Stimulated activated CD4-positive, alpha-beta T cell treated with anti-CD3 and anti-CD28 coated beads, Interleukin-15, amount 100 ng/mL, for 24 hours (primary cell): ENCODE measurements at places on chromosomes 7 and 10.

DNA sequence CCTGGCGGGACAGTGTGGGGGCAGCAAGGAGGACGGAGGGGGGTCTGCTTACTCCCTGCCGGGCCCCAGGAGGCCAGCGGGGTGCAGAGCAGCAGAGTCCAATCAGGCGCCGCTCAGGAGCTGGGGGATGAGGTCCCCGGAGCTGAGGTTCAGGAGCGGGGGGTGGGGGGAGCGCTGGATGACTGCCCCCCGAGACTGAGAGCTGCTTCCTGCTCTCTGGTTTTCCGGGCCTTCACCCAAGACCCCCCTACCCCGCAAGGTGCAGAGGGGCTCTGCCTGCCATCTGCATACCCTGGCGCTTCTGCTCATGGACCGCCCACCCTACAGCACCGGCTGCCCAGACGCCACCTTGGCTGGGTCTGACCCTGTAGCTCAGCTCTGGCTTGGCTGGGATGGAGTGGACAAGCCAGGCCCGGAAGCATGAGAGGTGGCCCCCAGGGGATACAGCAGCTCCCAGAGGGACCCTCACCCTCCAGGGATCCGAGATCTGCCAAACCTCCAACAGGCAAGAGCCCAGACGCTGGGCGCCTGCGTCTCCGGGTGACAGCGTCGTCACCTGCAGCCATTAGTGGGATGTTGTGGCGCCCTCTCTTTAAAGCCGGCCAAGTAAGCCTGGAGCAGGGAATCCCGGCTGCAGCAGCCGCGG is 930 bp downstream of the KNDC1 start:
- DNase-seq: no peak

- no peak for DNase-seq
Observed at GRCh38 chr7:93817004-93817403, 73.5 kb downstream of the TFPI2 start.

DNA sequence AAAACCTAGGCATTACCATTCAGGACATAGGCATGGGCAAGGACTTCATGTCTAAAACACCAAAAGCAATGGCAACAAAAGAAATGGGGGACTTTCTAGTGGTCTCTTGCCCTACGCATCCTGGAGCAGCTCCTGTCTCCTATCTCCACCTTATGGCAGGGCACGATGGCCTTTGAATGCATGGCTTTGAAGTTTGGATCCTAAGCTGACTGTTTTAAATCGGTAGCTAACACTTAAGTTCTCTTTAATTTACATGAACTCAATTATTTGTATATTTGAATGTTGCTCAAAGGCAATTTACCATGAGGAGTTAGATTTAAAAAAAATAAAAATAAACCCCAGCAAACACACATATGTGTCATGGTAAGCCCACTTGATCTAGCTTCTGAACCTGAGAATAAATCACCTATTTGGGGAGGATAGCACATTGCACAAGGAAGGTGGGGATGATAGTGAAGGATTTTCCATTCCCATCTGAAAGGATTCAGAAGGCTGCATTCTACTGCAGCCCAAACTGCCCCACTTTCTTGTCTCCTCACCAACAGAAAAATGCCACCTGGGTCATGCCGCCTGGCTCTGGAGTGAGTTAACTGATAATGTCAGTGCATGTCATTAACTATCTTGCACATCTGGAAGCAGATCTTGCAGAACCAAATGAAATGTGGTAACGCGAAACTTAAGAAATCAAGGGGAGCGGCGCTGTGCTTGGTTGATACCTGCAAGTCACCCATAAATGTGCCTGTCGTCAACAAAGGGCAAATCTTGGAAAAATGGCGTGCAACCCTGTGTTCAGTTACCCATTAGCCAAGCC is 12.4 kb downstream of the KLF6 start:
- DNase-seq: no peak

- no peak for DNase-seq
Observed at GRCh38 chr7:45118889-45119331, 7.4 kb upstream of the TBRG4 start.

DNA sequence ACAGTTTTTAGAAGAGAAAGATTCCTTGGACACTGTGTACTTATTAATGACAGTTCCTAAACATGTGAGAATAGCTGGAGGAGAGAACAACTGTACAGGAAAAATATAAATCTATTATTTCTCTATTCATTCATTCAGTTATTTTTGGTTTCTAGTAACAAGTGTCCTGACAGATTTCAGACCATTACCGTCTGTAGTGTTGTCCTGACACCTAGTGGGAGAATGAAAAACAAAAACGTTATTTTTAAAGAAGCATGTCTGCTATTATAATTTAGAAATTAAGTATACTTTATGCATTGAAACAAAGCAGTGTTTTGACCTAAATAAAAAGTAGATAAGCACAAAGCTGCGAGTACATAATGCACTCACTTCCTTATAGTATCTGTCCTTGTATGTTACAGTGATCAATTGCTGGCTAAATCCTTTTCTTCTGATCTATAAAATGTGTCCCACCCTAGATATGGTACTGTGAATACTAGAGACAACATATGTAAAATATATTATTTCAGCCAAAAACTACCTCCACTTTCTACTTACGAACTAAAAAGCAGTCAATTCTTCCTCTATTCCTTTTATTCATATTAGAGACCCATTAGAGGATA is 575.6 kb downstream of the ARL4A start:
- no peak for DNase-seq

DNA sequence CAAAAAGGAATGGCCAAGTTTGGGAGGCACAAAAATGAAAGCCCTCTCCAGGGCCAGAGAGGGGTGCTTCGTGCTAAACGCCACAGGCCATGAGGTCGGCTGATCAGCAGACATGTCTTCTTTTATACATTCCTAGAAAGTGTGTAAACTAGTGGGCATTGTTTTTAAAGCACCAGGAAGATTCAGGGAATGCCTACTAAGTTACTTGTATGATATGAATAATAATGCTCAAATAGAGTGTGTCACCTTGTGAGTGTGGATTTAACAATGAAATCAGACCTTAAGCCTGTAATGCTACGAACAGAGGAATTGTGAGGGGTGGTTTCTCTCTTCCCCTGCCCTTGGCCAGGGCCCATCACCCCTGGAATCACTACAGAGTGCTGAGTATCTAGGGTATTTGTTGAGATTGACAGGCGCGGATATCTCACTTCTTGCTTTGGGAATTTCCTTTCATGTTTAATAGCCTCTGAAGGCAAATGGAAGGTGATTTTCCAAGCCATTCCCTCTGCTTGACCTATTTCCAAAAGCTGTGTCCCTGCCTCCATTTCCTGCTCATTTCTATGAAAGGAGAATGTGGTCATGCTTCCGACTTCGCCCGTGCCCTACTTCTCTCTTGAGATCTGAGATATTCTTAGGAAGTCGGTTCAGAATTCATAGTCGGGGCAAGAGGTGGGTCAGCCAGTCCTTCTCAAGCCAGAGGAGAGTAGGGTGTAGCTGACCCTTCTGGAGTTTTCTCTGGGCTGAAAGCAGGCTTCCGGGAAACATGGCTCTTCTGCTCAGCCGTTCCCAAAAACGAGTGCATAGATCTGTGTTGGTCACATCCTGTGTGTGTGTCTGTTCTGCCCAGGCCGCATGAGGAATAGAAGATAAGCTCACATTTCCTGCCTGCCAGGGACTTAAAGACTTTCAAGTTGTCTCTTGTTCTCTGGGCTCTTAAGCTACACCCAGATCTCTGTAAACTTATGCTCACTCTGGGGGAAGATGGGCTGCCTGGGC is 167.8 kb upstream of the ITGB1 start:
- peak; percentile 50 for DNase-seq

GRCh38 chr7:128137181-128137580 is 103.9 kb upstream of the LEP start:
- DNase-seq: no peak

DNA sequence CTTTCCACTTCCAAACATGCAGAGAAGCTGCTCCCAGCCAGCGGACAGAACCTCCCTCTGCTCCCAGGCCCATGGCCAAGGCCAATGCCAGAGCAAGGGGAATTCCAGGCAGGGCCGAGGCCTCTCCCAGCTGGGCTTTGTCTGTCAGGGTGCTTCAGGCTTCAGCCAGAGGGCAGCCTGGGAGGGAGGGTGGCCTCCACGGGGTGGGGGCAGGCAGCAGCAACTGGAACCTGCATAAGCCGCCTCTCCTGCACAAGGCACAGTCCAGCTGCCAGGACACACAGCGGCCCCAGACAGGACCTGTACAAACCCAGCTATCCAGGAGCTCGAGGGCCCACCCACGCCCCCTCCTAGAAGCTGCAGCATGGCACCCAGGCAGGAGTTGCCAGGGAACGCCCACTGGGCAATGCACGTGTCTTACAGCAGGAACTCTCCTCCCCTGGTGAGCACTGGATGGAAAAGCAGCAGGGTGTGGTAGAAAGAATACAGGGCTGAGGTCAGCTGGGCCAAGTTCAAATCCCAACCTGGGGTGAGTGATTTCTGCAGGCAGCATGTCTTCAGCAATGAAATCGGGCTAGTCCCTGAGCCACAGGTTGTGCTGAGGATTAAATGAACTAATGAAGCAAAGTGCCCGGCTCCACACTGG is 7.6 kb downstream of the FAM53B start:
- DNase-seq: no peak

- DNase-seq: no peak
Observed at GRCh38 chr7:117872561-117873309, 506 bp downstream of the CTTNBP2 start.

GRCh38 chr7:91114232-91114631 is 150.0 kb upstream of the FZD1 start:
- no peak for DNase-seq

GRCh38 chr10:86182150-86182549 is 184.4 kb downstream of the GRID1 start:
- no peak for DNase-seq

- no peak for DNase-seq
Observed at GRCh38 chr10:129786216-129786615, 177.9 kb downstream of the EBF3 start.

DNA sequence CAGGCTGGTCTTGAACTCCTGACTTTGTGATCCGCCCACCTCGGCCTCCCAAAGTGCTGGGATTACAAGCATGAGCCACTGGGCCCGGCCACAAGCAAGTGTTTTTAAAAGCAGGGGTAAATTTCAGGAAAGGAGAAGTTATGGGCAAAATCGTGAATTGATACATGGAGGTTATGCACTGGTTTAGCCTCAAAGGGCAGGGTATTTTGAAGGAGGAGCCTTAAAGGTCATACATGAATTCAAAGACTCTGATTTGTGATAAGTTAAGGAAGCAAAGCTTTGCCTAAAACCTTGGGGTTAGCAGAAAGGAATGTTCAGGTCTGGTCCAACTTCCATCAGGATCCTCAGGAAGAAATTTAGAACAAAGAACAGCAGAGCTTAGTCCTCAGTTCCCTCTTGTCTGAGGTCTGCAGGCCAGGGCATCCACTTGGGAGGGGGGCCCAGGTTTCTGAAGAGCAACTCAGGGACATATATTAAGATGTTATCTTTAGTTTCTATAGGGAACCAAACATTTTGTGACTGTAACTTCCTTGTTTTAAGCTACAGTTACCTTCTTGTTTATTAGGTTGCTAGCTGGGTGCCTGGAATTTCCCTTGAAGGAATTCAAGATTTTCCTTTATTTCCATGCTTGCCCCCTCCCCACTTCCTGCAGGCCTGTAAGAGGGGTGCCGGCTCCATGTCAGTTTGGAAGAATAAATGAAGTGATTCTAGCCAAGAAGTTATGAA is 2.8 kb upstream of the REPIN1 start:
- DNase-seq: no peak

DNA sequence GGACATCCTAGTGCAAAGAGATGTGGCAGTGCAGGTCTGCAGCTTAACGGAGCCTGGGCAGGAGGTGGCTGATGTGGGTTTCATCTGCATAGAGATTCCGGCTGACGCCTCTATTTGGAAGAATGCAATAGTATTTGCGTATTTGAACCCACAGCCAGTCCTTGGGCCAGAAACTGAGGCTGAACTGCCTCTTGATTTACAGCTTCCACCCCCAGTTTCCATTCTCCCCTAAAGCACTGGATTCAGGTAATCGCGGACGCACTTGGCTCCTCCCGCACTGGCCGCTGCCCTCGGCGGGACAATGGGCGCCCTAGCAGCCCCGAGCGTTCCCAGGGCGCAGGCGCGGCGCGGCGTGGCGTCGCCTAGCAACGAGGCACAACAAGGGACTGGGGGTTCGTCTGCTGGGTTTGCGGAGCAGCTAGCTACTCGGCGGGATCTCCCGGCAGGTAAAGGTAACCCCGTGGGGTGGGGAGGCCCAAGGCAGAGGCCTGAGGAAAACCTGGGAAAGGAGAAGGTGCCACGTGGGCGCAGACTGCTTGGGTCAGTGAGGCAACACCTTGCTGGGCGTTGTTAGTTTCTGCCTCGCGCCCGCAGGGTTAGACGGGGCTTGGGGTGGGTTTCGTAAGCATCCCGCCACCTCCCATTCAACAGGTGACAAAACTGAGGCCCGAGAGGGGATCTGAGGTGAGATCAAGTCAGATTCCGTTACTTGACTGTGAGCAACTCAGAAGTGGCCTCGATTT is at the start of gene ARMC3:
Gene ARMC3, plus strand, starts transcription at position 393 of the 743 bp plus-strand sequence. CDS start 3,944 bp downstream, outside the sequence.
- peak; percentile 77 for DNase-seq

- DNase-seq: no peak
Observed at GRCh38 chr10:59383436-59383835, 21.1 kb upstream of the FAM13C start.

GRCh38 chr10:32963096-32963495 is 5.1 kb upstream of the ITGB1 start:
- no peak for DNase-seq

DNA sequence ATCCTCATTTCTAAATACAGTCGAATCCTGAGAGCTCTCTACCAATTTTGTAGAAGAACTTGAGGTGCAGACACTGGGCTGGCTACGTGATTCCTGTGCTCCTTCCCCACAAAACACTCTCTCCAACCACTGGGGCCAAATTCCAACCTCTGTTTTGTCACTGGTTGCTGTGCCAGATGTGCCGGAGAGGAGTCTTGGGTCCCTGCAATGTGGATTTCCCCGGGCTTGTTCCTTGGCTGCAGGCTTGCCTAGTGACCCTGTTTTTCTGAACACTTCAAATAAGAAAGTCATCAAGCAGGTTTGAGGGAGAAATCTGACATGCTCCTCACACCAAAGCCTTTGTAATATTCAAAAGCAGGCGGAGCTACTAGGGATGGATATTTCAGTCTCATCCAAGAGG is 44.4 kb upstream of the AGBL3 start:
- DNase-seq: no peak

DNA sequence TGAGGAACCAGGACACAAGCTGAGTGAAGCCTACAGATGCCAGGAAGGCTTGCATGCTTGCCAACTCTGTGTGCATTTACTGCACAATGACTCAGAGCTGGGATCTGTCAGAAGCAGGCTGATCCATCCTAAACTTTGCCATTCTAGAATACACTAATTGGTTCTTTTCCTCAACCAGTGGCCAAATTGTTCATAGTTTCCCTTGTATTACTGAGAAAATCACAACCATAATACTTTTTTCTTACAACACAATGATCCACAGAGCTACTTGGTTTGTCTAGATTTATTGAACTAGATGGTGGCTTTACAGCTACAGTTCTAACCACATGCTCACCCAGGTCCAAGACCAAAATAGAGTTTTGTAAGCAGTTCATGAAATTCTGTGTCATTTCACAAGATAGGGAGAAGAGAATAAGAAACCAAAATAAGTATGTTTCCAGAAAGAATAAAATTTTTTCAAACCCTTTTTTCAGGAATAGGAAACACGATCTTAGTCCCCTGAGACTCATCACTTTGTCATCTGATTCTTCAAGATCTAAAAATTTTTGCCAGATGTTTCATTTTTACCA is 21.0 kb upstream of the LRRC17 start:
- DNase-seq: no peak
